ENCODE measurements at places on chromosomes 11 and 22. TPM values are rescaled to one million over a fixed set of nuclear protein-coding genes. Genes with fewer than 3 reads are reported as not detected.

KLHL35 gene
- total RNA-seq = 2.5 TPM

HEPACAM gene
- 0.03 TPM for total RNA-seq

ESAM gene
- 5.0 TPM for total RNA-seq

DNA sequence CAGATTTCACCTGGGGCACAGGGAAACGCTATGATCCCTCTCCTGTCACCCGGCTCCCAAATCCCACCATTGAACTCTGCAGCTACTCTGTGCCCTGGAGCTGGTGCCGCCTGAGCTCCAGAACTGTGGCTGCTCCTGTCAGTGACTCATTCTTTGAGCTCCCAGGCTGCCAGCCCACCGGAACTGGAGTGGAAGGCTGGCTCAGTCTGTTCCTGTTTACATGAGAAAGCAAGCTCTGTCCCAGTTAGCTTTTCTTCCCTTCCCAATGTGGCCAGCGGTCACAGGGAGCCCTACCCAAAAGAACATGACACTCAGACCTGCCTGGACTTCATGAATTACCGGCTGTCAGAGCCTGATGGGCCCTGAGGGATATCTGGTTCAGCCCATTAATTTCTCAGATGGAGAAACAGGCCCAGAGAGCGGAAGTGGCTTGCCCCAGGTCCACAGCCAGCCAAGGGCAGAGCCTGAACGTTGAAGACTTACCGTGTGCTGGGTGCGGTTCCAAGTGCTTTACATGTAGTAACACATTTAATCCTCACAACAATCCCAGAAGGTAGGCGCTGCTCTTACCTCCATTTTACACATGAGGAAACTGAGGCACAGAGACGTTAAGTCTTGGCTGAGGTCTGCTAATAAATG lies 23.8 kb upstream of the IGSF22 start:
- H3K27ac ChIP-seq = no peak overlapping the region
- DNase-seq = no peak
- no peak overlapping the region for H3K4me3 ChIP-seq
- H3K4me1 ChIP-seq = no peaks in the 10 kb centered on the region
- no peaks in the 10 kb centered on the region for H3K27me3 ChIP-seq

DNA sequence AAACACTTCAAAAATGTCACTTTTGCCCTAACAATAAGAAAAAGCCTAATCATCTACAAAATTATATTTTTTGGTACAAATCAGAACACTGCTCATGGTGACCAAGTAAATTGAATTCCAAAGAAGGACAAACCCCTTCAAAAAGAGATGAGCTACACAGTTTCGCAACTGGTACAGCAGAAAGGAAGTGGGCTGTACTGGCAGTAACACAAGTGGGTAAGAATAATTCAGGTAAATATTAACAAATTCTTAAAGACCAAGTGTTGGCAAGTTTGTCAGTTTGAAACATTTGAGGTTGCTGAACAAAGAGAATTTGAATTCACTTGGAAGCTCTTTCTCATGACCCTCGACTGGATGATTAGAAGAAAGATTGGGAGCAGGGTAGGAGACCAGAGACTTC lies 35.5 kb downstream of the MSANTD4 start:
- no peak for DNase-seq
- no peak overlapping the region for H3K27ac ChIP-seq
- H3K36me3 ChIP-seq = no peaks in the 10 kb centered on the region
- no peaks in the 10 kb centered on the region for H3K4me1 ChIP-seq
